ENCODE measurements at places on chromosomes 6 and 20.

- peak; percentile 53 for DNase-seq
Measured at GRCh38 chr6:149642829-149643580, 5.5 kb downstream of the KATNA1 start.

DNA sequence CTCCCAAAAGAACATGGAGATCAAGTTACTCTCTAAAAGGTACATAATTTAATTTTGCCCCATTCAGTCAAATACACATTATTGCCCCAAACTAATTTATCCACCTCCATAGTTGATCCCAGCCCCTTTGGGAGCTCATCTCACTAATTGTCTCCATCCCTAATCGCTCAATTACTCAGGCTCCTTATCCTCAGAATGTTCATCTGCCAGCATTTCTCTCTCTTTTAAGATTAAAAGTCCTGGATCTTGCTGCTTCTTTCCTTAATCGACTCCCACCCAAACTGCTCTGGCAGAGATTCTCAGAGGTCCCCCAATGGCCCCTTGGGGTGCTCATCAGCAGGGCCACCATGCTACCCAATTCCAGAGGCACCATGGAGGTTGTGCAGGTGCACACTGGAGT, 18.4 kb upstream of the NNAT start:
- no peak for DNase-seq

GRCh38 chr20:46946181-46946624, 51.6 kb downstream of the EYA2 start:
- DNase-seq: no peak

DNA sequence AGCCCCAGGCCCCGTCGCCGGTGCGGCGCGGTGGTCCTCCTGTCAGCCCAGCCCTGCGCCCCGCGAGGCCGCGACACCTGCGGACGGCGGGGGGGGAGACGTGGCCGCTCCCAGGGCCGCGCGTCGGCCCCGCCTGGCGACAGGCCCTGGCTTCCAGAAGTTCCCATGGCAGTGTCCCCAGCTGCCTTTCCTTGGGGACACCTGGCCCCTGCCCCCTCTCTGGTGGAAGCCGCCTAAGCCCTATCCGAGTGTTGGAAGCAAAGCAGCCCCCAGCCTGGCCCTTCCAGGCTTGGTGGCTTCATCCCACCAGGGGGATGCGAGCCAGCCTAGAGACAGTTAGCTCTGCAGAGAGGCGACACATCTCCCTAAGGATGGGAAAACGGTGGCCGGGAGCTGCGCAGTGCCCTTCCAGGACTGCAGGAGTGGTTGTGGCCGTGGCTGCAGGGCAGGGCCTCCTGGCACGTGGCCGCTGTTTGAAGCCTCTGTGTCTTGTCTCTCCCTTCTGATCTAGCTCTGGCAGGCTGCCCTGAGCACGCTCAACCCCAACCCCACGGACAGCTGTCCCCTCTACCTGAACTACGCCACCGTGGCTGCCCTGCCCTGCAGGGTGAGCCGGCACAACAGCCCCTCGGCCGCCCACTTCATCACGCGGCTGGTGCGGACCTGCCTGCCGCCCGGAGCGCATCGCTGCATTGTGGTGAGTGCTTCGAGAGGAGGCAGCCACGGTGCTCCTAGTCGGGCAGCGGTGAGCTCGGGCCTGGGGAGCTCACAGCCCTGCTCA, 816 bp downstream of the NPEPL1 start:
- DNase-seq: no peak

GRCh38 chr6:146359131-146359530, 184.5 kb upstream of the RAB32 start:
- DNase-seq: peak; percentile 28

- no peak for DNase-seq
Measured at GRCh38 chr6:168127384-168127868, 48.4 kb upstream of the FRMD1 start.

GRCh38 chr6:63023726-63024125, 187.5 kb upstream of the FKBP1C start:
- no peak for DNase-seq

- peak; percentile 48 for DNase-seq
Measured at GRCh38 chr6:135906542-135906941, 55.0 kb downstream of the PDE7B start.

DNA sequence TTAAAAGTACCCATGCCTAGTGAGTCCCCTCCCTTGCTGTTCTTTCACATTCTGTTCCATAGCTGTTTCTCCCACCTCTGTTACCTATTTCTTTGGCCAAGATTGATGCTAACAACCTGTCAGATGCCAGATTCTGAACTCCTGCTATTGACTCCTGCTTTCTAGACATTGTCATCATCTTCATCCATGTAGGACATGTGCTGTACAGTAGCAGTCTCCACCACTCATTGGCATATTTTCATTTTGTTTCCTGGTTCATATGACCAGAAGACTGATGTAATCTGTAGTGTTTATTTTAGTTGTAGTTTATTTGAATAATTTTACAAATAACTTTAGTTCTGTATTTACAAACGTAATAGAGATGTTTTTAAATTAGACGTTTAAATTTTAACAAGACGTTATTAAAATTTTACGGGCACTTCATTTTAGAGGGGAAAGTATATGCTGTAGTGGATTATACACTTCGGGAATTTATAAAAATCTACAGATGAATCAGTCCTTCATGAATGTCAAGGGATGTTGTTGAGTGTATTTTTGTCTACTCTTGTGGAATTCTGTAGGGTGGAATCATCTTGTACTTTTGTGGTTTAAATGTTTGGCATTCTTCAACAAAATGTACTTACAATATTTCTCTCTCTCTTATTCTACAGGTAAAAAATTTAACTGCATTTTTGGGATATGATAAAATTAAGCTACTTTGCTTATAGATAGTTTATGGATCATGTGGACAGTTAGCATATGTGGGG, 34.1 kb downstream of the TRMT11 start:
- no peak for DNase-seq

- DNase-seq: no peak
Measured at GRCh38 chr6:24721461-24722215, 2.7 kb upstream of the C6orf62 start.

DNA sequence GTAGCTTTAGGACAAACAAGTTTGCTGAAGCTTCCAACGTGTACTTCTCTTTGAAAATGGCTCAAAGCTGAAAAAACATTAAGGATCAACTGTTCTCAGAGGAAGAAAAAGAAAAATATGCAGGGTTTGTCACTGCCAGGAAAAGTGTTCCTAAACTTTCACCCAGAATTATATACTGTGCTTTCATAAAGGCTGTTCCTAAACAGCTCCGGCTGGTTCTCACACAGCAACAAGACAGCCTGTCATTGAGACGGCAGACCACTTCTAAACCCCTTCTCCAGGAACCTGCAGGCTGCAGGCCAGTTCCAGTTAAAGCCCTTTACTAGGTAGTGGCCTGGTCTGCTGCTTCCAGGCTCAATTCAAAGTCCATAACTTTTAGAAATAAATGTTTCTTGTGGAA, 97.4 kb upstream of the SOX4 start:
- peak; percentile 39 for DNase-seq

GRCh38 chr6:64288351-64288750, 652.7 kb downstream of the PHF3 start:
- no peak for DNase-seq

DNA sequence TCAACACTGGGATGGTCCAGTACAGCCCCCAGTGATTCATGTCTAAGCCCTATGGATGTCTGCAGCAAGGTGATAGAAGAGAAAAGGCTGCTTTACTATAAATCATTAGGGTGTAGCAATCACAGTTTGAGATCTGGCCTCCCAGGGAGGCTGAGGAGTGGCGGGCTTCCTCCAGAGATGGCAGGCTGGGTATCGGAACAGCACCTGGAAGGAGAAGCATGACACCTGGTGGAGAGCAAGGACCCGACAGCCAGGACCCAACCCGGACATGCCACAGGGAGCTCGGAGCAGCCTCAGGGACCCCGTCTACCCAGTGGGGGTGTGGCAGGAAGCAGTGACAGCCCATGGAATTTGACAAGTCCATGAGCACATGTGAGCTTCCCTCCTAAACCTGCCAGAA, 114.8 kb upstream of the CD93 start:
- DNase-seq: no peak

- no peak for DNase-seq
Measured at GRCh38 chr6:34146021-34146782, at the start of gene GRM4. GRM4 (minus strand) TSS chr6:34146087; CDS start chr6:34133496, 12,591 bp downstream.

- no peak for DNase-seq
Measured at GRCh38 chr20:41234041-41234440, 83.5 kb downstream of the ZHX3 start.

DNA sequence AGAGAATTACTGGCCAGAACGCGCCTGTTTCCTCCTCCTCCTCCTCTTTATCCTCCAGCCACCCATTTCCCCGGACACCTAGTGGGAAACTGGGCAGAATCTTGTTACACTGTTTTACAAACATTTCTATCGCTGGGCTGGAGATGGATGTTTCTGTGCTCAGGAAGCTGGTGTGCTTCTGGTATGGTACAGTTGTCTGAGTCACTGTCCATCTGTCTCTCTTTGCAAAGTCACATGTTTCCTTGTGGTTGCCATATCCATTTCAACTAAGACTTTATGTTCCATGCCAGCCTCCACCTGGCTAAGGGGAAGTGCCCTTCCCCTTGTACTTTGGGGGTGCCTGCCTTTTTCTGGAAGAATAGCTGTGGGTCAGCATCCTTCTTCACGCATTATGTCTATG, 52.9 kb upstream of the SLC22A16 start:
- DNase-seq: peak; percentile 31

DNA sequence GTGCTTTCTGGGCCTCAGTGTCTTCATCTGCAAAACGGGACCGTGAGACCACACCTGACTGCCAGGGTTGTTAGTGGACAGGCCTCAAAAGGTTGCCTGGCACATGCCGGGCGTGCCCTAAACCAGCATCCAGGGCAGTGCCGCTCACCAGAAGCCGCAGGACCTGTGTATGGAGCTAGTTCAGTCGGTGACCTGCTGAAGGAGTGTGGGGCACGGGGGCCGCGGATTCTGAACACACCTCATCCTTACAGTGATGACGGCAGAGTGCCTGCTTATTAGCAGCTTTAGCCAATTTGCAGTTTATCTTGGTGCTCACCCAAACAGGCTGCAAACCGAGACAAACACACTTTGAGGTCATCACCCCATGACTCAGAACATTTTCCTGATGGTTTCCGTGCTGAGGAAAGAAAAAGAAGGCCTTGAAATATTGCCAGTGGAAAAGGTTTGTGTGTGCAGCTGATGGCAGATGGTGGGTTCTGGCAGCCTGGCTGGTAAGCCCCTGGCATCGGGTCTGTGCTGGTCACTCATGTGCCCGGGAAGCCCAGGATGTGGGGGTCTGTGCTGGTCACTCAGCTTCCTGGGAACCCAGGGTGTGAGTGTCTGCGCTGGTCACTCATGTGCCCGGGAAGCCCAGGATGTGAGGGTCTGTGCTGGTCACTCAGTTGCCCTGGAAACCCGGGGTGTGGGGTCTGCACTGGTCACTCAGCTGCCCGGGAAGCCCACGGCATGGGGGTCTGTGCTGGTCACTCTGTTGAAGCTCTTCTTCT, 153.8 kb downstream of the ERMARD start:
- peak; percentile 3 for DNase-seq

GRCh38 chr6:137851669-137852068, 15.4 kb upstream of the TNFAIP3 start:
- DNase-seq: no peak

GRCh38 chr6:4253604-4254231, 118.3 kb upstream of the ECI2 start:
- DNase-seq: peak; percentile 83

DNA sequence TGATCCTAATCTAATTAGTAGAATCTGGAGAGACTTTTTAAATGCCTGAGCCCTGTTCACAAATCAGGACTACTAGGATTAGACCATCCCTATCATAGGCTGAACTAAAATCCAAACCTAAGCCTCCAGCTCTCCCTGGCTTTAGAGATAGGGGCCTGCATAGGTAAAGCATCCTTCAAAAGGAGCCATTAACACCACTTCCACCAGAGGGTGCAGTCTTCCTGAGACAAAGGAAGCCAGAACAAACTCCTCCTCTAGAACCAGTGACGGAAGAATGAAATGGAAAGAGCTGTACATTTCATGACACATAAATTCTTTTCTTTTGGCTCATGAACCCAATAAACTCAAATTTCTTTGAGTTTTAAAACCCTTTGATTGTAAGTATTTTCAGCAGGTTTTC, 291.2 kb upstream of the ADGRB3 start:
- DNase-seq: peak; percentile 4

- DNase-seq: no peak
Measured at GRCh38 chr6:28200020-28200419, 25.1 kb upstream of the ZSCAN9 start.

- no peak for DNase-seq
Measured at GRCh38 chr20:36645998-36646397, at the start of gene SLA2. SLA2 (minus strand) TSS chr20:36646196; CDS start chr20:36641335, 4,861 bp downstream.

- DNase-seq: no peak
Measured at GRCh38 chr20:22745194-22745500, 160.8 kb upstream of the FOXA2 start.

DNA sequence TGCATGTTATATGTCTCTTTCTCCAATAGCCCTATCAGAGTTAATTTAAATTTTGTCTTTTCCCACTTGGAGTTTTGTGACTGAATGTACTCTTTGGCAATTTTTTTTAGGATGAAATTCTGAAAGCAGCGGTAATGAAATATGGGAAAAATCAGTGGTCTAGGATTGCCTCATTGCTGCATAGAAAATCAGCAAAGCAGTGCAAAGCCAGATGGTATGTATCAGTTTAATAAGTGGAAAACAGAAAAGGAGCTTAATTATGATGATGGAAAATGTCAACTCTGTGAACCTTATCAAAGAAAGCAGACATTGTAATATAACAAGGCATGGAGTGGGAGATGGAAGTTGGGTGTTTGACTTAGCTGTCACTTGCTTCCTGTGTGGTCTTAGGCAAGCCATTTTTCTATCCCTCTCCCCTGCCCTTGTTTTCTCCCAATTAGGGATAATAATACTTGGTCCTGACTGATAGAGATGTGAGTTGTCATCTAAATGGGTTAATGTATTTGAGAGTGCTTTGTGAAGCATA, 2.7 kb downstream of the CDC5L start:
- no peak for DNase-seq

DNA sequence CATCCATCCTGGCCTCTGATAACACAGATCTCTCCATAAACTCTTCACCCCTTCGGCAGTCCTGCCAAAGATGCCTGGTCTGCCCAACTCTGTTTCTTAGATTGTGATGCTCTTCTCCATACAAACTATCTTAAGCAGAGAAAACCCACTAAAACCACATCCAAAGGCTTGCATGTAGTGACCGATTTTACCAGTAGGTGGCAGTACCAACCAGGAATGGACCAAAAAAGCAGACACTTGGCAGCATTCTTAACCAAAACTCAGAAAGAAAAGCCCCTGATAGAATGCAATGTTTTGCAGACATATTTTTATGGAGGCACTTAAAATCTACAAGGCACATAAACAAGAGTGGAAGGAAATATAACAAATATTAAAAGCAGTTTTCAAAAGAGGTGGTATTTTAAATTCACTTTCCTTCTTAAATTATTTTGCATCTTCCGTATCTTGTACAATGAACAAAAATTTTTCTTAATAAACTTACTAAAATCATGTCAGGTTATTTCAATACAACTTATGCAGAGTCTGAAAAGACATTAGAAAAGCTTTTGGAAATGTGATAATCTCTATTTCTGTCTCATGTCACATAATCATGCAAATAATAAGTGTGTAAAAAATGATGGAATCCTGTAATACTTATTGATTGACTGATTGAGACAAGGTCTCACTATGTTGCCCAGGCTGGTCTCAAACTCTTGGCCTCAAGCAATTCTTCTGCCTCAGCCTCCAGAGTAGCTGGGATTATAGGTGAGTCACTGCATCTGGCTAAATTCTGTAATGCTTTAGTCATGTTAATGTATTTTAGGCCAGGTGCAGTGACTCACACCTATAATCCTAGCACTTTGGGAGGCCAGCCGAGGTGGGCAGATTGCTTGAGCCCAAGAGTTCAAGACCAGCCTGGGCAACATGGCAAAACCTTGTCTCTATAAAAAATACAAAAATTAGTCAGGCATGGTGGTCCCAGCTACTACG, 29.4 kb downstream of the LRP11 start:
- peak; percentile 89 for DNase-seq

- DNase-seq: no peak
Measured at GRCh38 chr6:111842891-111843290, 30.4 kb downstream of the FYN start.

Measured in adipocyte (in vitro differentiated cells).